Stimulated activated CD4-positive, alpha-beta T cell treated with anti-CD3 and anti-CD28 coated beads, Interleukin-1b, Interleukin-23, amount 100 ng/mL, for 48 hours (primary cell): ENCODE measurements at places on chromosomes 2 and 18.

DNA sequence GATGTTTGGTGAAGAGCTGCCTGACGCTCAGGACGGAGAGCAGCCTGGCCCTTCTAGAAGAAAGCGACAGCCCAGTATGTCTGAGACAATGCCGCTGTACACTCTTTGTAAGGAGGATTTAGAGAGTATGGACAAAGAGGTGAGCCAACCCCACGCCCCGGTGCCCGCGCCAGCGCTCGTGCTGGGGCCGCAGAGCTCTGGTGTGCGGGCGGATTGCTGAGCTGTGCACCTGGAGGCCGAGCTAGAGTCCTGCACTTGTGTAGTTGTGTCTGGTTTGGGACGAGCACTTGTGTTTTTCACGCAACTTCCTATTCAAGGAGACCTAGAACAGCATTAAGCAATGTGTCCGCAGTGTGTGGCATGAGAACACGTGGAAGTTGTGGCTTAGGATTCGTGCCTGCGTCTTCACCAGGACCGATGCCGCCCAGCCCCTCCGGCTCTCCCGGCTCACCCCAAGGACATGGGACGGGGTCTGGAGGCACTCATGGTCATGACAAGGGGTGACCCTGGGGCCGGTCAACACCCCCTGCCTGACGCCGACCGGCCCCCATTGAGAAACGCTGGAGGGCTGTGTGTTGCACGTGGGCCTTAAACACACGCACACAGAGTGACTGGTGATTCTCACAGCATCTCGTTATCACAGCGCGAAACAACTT, 49.5 kb downstream of the CTDP1 start:
- DNase-seq: no peak

GRCh38 chr18:31626409-31626808, 34.7 kb downstream of the TTR start:
- DNase-seq: no peak

DNA sequence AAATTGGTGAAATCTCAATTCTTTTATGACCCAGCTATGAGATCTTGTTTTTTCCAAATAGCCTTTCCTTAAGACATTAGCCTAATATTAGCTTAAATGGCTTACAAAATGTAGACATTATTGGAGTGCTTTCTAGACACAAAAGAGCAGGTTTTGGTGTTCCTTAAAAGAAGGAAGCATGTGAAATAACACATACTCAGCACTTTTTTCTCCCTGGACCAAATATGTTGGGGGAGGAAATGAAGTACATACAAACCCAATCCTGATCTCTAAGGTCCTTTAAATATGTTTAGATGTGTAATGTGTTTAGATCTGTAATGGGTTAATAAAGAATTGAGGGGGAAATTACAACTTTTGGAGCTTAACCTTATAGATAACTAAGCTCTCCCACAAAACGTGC, 3.4 kb upstream of the ZDBF2 start:
- DNase-seq: no peak

GRCh38 chr2:188382107-188382506, 90.4 kb downstream of the GULP1 start:
- no peak for DNase-seq

GRCh38 chr2:107068069-107068916, 182.3 kb upstream of the ST6GAL2 start:
- DNase-seq: no peak

GRCh38 chr2:206859330-206859739, 80.0 kb upstream of the CPO start:
- DNase-seq: no peak

- DNase-seq: no peak
These were observed 16.7 kb upstream of the GTF2A1L start for GRCh38 chr2:48600917-48601316.

GRCh38 chr2:150663143-150663542, 175.7 kb upstream of the RND3 start:
- DNase-seq: no peak

DNA sequence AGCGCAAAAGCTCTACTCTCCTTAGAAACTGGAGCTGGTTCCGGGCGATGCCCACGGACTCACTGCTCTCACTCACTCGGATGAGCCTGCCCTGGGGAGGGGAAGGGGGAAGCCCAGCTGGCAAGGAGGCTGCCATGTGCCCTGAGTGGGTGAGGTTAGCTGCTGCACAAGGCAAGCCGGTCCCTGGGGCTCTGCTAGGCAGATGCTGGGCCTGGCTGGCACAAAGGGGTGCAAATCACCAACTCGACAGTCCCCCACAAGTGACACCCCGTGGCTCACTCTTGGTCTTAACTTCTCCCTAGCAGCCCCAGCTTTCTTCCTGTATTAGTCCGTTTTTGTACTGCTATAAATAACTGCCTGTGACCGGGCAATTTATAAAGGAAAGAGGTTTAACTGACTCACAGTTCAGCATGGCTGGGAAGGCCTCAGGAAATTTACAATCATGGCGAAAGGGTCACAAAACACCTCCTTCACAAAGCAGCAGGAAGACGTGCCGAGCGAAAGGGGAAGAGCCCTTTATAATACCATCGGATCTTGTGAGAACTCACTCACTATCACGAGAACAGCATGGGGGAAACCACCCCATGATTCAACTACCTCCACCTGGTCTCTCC, 33.2 kb downstream of the ADCY3 start:
- no peak for DNase-seq
